CD4-positive, alpha-beta T cell (primary cell): ENCODE measurements at places on chromosomes 7 and 10.
A peak's percentile ranks its signal among the peaks of the same experiment; 100 is the strongest.

DNA sequence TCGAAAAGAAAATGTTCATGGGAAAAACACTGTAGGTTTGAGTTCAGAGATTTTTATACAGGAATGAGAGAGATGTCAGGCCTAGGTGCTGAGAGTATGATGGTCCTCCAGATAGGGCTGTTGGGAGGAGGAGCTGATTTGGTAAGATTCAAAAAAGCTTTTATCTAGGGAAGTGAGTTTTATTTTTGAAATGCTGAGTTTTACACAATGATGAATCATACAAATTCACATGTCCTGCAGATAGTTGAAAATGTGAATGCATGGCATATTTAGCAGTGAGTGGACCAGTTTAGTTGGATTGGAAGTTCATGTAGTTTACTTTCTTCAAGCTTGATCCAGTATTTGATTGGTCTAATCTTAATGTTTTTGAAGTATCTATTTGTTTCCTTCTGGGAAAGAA lies 154.8 kb downstream of the LRRC4 start:
- DNase-seq, result no peak

GRCh38 chr7:8762803-8763202 lies 329.4 kb downstream of the NXPH1 start:
- no peak for DNase-seq

DNA sequence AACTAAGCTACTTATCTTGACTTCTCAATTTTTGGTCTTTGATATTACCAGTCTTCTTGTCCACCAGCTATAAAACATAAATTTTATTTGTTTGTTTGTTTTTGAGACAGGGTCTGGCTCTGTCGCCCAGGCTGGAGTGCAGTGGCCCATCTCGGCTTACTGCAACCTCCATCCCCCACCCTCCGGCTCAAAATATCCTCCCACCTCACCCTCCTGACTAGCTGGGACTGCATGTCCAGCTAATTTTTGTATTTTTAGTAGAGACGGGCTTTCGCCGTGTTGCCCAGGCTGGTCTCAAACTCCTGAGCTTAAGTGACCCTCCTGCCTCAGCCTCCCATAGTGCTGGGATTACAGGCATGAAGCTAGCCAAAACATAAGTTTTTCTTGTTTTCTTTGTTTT lies 7.5 kb downstream of the MARCHF5 start:
- DNase-seq, result no peak

DNA sequence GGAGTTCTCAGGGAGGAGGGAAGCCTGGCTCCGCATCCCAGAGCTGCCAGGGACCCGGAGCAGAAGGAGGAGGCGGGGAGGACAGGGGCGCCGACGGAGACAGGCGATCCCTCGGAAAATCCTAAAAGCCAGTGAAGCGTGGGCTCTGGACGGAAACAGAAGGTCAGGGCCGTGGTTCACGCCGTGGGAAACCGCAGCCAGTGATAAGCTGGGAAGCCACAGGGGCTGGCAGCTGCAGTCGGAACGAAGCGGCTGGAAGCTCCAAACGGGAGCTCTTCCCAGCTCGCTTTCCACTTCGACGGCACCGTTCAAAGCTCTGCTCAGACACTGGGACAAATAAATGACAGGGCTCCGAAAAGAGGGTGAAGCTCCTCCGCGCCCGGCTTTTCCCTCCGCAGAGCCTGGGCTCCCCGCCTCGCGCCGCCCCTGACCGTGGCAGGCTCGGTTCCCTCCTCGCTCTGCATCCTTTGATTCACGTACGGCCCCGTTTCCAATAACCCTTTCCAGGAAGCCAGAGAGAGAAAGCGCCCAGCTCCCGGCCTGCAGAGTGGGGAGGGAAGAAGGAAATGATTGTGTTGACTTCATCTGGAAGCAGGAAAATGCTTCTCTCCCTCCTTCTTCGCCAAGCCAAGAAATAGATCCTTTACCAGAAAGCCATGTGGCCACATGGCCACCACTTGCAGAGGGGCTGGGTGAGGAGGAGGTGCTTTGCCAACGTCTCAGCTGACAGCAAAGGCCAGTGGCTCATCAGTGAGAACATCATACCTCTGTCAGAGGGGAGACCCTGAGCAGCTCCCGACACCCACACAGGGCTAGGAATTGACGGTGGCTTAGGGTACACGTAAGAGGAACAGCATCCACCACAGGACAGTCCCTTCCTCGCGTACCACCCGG lies 57.4 kb downstream of the ADRB1 start:
- DNase-seq, result no peak

- DNase-seq, result no peak
Observed at GRCh38 chr7:47080816-47081215, 501.1 kb downstream of the TNS3 start.

DNA sequence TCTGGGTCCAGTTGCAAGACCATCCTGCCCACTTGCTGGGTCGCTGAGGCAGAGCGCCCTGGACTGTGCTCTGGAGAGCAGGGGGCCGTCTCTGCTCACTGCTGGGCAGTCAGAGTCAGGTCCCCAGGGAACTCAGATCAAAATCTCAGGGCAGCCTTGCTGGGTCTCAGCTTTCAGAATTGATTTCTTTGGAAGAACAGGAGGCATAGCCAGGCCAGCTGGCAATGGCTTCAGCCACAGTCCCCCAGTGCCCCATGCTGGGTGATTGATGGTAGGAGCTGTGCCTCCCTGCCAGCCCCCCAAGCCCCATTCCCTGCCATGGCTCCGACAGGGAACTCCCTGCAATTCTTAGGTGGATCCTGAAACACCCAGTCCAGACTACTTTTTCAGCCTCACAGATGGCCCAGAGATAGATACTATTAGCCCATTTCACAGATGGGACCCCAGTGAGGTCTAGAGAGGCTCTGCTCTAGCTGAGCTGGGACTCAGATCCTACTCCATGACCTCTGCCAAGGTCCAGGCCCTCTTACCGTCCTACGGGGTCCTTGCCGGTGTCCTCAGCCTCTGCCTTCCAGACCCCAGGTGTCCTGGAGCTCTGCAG lies 467 bp downstream of the MMRN2 start:
- no peak for DNase-seq

DNA sequence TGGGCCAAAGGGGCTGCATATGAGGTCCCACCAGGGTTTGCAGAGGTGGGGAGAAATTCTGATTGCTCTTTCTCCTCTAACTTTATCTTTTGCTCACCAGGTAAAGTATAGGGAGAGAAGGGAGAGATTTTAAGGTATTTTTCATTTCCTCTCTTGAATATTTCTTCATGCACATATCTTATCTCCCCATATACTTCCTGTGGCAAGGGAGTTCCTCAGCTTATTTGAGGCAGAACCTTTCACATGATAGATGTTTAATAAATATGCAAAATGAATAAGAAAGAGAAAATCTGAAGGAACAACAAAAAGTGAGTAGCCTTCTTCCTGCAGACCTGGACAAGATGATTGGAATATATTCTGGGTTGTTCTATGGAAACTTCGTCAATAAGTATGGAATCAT lies 67.4 kb upstream of the PDCD4 start:
- DNase-seq, result no peak

DNA sequence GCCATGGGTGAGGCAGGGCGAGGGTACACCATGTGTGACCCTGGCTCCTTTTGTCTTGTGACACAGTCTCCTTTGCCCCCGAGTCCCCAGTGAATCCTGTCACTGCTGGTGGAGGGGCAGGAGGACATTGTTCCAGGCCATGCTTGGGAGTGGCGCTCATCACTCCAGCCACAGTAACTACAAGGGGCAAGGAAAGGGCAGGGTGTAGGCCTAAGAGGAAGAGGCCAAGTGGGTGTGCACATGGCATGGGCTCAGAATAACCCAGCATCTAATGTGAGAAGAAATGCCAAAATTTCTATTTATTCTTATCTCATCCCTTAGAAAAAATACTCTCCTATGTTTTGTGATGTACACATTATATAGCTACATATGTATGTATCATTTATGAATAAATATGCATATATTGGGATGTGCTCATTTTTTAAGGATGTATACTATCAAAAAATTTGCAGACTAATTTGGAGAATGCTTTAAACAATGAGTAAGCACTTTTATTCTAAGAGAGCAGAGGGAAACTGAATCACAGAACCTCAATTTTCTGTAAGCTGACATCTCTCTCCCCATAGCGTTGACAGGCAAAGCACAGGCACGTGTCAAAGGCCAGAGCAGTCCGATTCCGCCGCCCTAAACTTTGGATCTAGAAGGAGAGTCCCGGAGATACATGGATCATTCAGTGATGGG lies 36.9 kb downstream of the RNF32 start:
- no peak for DNase-seq

DNA sequence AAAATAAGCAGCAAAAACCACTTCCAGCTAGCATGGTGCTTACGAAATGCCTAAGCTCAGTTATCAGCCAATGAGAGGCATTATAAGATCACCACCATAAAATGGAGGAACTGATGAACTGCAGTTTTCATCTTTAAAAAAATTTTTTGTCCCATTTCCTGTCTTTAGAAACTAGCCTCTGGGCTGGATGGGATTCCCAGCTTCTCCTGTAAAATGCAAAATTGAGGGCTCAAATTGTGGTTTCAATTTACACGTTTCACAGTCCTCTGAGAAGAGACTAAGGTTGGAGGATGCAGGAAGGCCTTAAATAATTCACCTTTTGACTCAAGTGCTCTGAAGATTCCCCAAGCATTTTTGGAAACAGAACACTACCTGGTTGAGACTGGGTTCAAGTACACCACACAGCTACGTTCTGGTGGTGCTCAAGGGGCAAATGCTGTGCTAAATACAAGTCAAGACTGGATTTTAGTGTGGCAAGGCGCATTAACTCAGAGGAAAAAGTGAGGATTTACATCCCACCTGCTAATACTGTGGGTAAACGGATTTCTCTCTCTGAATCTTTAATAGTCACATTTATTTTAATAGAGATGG lies 951 bp downstream of the ZNF25 start:
- no peak for DNase-seq

DNA sequence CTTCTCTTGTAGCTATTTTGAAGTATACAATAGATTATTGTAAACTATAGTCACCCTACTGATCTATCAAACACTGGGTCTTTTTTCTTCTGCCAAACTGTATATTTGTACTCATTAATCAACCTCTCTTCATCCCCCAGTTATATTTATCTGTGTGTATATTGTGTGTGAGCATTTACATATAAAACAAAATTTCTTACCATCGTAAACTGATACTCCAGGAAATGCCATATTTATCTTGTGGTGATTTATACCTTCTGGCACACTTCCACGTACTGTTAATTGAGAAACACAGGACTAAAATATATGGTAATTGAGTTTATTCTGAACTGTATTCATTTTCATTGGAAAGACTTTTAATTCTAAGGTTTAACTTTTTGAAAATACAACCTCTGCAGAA lies 18.9 kb downstream of the ANLN start:
- DNase-seq, result no peak

DNA sequence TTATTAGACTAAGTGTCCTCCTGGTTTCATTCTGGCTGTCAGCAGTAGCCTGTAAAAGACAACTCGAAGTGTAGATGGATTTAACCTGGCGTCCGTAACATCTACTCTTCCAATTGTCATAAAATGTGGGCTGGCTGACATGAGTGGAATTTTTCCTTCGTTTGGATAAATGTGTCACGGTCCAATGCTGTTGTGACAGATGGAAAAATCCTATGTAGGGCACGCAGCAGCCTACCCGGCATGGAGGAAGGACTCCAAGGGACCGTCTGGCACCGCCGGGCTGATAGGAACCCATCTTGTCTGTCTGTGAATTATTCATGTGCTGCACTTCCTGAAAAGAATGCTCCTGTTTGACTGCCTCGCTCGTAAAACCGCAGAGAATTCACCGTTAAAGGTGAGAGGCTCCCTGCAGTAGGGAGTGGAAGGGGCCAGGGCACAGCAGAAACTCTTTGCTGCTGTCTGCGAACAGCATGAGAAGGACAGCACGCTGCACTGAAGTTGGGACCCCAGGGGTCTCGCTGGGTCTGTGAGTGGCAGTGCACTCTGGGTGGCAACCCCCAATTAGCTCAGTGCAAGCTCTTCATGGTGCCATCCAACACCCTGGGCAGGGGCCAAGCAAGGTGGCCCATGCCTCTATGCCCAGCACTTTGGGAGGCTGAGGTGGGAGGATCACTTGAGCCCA lies 1.6 kb upstream of the ORAI2 start:
- DNase-seq, result peak; percentile 45

DNA sequence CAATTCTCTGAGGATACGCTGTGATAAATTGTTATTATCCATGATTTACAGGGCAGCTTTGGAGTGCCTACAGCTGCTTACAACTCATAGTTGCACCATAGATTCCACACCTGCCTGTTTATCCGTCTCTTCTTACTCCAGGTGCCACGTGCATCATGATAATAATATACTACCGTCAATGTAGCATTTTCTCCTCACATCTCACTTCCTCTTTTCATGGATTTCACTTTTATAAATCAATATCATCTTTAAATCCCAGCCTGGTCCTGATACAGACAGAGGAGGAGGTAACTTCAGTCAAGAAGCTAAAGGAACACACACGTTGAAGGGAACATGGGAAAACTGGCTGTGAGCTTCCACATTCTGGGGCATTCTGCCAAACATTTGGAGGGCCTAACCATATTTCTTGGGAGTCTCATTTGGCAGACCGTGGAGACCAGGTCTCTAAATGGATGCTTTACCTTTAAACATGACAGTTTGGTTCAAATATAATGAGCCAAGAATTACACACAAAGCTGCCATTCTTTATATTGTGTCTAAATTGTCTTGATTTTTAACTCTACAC lies 2.4 kb downstream of the CH25H start:
- DNase-seq, result no peak

- peak; percentile 47 for DNase-seq
Observed at GRCh38 chr7:24812305-24812945, 55.2 kb upstream of the GSDME start.

DNA sequence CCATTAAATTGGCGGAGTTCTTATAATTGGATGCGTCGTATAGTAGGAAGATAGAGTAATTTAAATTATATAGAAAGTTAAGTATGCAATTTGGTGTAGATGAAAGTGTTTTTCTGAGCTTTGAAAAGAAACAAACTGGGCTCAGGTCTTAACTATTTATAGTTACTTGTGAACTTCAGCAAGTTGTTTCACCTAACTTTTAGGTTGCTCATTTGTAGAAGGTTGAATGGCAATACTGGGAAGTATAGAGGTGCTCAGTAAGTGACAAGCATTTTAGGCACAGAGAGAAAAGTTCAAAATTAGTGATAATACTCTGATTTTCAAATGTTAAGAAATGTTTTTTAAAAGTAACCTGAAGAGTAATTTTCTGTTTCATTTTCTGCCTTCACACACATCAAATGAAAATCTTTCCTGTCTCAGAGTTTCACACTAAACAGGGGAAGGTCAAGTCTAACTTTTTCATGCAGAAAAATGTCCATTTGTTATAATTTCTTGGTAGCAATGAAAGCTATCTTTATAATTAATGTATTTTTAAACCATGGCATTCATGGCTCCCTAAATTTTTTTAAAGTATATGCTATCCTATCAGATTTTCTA lies 146.5 kb downstream of the PHF14 start:
- no peak for DNase-seq

- no peak for DNase-seq
Observed at GRCh38 chr7:93858857-93859256, 31.7 kb downstream of the TFPI2 start.

DNA sequence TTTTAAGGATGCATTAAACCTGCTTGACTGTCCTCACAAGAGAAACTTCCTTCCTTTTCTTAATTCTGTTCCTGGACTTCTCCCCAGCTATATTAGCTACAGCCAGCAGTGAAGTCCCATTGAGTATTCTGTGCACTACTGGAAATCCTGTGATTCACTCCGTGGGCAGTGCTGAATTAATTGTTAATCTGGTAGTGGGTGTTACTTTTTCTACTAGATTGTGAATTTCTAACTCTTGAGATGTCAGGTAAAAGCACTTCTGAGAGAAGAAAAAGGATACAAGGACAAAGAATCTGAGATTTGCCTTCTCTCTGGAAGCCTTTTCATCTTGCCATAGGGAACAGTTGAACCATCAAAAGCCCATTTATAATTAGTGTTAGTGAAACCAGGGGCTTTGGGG lies 33.9 kb downstream of the CYCS start:
- DNase-seq, result no peak
